ENCODE measurements at places on chromosomes 3 and 15.

- no peak for DNase-seq
Observed at GRCh38 chr3:150727653-150728502, 24.2 kb upstream of the ERICH6 start.

DNA sequence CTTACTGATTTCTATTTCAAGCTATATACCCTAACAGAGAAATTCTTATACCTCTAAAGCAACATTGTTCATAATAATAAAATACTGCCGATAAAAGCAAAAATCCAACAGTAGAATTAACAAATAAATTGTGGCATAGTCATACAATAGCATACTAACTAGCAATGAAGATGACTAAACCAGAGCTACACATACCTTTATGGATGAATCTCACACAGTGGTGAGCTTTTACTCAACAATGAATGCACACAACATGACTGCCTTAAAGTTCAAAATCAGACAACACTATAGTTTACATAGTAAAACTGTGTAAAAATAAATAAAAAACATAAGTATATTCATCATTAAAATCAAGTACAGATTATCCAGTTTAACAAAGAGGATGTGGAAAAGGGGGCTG lies 99.1 kb downstream of the NR1I2 start:
- DNase-seq = no peak

GRCh38 chr3:97970956-97971620 lies 1.1 kb downstream of the RIOX2 start:
- DNase-seq = peak; percentile 4

GRCh38 chr15:98138910-98139309 lies 178.4 kb downstream of the ARRDC4 start:
- no peak for DNase-seq

DNA sequence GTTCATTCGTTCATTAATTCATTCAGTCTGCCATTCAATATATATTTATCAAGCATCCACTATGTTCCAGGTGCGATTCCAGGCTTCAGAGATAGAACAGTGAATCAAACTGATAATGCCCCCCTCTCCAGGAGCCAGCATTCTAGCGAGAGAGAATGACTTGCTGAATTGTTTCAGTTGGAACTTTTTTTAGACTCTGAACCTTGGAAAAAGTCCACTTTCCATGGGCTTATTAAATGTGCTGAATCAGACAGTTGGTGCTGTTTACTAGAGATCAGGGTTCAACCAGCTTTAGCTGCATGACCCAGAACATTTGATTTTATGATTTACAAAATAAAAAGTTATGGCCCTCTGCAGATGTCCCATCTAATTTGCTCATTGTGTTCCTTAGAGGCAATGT lies 213.2 kb downstream of the THSD4 start:
- DNase-seq = peak; percentile 16

DNA sequence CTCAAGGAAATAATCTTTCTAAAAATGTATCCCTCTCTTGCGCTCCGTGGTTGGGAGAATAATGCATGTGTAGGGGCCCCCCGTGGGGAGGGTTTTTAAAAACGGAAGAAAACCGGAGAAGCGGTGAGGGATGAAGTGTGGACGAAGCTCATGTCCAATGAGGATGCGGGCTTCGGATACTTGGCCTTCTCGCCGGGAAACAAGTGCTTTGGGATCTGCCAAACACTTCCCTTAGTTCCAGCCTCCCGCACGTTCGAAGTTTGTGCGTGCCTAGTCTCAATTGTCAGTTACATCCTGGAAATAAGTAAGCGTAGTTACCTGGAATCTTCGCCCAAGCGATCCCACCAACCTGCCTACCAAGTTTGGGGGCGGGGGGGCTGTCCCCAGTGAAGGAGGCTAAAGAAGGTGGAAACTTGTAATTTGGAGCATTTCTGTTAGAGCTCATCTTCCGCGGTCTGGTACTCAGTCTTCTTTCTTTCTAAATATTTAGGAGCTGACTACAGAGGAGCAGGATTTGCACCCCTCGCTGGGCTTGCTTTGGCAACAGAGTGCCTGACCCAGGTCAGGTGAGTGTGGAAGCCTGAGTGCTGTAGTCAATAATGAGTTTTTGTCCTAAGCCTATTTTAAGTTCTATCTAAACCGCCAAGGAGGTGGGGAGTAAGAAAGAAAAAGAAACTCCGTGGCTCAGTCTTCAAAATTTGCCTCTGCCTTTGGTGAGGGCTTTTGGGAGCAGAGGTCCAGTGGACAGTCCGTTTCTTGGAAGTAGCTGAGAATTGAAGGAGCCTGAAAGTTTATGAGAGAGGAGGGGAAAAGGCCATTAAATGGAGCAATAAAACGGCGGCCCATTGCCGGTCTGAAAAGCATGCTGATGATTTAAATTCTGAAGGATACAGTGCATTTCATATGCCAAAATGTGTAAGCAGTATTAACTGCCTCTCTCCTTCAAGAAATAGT lies 1.1 kb downstream of the ITPR1 start:
- no peak for DNase-seq

DNA sequence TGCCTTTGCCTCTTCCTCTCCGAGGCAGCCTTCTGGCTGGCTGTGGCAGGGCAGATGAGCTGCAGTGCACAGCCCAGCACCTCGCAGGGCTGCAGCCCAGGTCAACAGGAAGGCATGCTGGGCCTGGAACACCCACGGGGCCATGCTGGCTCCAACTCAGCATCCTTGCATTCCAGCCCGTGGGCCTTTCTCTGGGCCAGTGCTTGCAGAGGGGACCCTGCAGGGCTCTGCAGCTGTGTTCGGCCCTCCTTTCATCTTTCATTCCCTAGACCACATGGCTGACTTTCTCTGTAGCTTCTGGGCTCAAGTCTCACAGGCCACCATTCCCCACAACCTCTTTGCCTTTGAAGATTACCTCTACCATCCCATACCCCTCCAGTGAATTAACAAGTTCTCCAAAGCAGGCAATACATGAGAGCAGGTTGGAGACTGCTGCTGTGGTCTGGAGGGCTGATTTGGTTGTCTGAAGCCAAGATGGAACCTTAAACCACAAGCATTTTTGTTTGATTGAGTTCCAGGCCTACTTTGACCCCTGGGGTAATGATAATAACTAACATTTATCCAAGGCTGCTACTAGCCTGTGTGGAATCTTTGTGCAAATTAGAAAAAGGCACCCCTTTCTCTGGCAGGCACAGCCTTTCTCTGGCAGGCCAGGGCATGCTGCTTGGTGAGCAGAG lies 5.9 kb downstream of the FAM131A start:
- DNase-seq = no peak

GRCh38 chr3:16295298-16295890 lies 30.4 kb downstream of the OXNAD1 start:
- no peak for DNase-seq

DNA sequence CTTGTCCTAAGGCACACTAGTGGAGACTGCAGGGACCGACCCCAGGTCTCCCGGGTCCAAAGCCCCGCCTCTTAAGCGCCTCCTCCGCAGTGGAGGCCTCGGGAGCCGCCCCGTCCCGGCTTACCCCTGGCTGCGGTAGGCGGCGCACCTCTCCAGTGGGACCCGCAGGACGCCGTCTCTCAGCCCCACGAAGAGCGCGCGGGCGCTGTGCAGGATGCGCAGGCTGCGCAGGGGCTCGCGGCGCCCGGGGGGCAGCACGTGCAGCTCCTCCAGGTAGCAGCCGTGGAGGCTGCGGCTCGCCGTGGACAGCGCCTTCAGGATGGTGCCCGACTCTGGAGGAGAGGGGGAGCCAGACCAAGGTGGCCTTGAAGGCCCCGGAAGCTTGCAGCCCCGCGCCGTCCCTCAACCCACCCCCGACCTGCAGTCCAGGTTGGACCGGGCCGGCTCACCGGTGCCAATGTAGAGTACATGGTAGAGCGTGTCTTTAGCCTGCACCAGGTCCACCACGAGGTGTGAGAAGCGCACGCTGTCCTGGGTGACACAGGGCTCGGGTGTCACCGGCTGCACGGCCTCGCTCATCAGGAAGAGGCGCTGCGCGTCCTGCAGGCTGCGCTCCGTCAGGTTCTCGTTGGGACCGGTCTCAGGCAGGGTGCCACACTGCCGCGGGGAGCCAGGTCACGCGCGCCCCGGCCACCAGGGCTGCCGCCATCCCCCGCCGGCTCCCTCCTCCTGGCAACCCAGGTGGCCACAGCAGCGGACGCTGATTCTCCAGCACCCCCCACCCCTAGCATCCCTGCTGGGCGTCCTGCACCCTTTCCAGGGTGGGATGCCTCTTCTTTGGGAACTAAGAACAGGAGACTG lies 105.5 kb downstream of the SEMA5B start:
- DNase-seq = no peak

GRCh38 chr3:124174910-124175874 lies 183.3 kb upstream of the ROPN1 start:
- no peak for DNase-seq

DNA sequence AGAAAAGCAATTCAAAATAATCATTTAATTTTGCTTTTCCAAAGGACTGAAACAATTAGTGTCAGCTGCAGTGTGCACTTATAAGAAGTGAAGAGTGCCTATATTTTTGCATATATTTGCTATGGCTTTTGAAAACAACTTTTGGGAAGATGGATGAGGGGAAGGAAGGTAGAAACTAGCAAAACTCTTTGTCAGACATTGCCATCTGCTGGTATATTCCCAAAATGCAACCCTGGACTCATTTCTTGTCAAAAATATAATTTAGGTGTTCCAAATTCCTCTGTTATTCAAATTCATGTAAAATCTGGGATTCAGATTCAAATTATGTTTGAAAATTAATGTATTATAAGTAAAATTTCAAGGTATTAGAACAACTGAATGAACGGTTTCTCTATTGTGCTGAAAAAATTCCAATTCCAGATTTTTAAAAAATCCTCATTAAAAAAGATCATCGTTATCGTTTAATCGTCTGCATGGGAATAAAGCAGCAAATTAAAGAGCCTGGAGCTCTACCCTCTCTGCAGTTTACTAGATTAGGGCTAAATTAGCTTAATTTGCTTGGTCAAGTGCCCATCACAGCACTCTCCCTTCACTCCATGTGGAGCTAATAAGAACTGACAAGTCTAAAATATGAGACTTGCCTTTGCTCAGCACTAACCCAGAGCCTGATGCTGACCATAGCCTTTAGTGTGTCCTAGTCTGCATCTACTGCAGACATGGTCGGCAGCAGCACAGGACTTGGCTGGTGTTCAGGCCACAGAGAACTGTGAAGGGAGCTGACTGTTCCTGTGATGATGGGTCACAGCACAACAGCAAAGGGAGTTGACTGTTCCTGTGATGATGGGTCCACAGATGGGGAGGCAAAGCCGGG lies 67.9 kb upstream of the MITF start:
- DNase-seq = peak; percentile 42

GRCh38 chr15:67750371-67750770 lies 74.9 kb upstream of the SKOR1 start:
- DNase-seq = no peak

DNA sequence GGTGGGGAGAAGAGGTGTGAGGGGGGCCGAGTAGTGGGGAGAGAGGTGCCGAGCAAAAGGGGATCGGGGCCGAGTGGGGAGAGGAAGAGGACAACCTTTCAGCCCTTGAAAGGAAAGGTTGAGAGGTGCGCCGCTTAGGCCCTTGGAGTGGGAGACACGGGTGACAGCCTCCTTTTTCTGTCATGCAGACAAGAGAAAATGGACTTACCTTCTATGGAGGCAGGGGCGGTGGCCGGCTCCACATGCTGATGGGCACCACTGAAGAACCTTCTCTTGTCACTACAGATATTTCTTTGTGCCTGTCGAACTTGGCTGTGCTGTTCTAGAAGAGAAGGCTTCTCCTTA lies 421 bp downstream of the KLHL18 start:
- no peak for DNase-seq

GRCh38 chr3:4426782-4427344 lies 40.2 kb downstream of the SUMF1 start:
- DNase-seq = peak; percentile 91

GRCh38 chr3:177378168-177378567 lies 180.9 kb upstream of the TBL1XR1 start:
- no peak for DNase-seq

DNA sequence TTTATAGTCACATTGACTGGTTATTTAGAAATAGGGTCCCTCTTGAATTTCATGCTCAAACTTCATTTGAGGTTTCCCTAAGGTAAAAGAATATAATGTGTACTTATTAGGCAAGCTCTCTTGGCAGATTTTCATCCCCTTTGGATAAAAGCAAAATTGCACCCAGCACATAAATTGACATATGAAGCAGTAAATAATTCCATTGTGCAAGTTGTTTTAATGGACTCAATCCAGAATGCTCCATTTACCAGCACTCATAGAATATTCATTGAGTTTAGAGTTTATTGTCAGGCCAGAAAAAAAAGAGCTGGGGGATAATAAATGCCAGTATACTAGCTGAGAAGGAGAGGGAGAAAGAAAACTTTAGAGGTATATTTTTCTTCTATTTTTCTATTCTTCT lies 136.8 kb downstream of the TPRG1 start:
- peak; percentile 72 for DNase-seq

DNA sequence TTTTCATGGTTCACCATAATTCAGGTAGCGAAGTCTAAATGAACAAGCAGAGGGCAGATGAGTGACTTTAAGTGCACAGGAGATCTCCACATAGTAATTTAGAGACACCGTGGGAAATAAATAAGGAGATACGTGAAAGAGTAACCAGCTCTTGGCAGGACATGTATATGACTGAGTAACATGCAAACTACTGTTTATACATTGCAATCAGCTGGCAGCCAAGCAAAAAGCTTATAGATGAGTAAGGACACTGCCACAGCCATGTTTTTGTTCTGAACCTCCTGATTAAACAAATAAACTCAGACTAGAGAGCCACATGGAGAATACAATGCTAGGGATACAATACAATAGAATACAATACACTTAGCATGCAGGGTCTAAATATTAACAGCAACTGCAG lies 252.4 kb downstream of the FHIT start:
- DNase-seq = no peak

- no peak for DNase-seq
Observed at GRCh38 chr3:56677286-56677685, 5.8 kb downstream of the TASOR start.

DNA sequence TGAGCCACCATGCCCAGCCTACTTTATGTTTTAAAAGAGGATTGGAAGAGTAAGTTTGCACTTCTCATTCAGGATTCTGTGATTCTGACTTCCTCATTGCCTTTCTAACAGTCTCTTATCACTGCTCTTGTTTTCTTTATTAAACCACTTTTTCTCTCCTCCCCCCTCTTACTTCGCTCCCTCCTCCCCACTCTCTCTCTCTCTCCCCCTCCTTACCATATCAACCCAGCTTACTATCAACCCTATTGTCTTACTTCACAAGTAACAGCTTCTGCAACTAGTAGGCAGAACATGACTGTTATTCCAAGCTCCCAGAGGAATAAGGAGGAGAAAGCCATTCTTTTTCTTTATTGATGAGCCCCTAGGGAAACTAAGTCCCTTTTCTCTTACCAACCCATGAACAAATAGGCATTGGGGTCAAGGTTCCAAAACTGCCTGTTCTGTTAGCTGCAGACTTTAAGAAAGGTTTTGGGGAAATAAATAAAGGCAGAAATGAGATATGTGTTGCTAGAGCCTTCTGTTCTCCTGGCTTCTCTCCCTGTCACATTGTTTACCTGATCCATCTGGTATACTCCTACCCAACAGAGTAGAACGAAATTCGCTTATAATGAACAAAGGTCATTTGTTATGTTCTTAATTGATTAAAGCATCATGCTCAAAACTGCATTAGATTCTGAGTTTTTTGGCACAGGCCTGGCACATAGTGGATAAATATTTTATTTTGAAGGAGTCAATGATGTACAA lies 56.4 kb upstream of the RASGRP1 start:
- no peak for DNase-seq

Data from renal cortical epithelial cell (primary cell).